ENCODE measurements at places on chromosomes 5 and 9.

DNA sequence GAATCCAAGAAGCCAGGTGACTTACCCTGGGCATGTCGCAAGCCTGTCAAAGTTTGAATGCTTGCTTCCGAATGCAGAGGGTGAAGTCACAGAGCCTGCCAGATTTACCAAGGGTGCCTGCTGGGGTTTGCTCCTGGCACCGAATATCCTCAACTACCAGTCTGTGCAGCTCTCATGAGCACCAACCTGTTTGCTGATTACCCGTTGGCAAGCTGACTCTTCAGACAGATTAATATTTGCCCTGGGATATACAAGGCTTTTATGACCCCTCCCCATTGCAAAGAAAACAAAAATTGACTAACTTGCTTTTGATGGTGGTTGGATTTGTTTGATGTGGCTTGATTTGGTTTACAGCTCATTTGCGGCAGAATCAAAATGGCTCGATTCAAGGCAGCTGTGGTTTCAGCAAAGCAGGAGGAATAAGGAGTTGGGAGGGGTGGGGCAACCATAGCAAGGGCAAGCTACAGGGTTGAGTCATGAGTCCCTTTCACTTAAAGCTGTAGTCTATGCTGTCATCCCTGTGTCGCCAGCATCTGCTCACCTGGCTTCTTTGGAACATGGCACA lies 82.3 kb upstream of the AGXT2 start:
- no peak for DNase-seq

DNA sequence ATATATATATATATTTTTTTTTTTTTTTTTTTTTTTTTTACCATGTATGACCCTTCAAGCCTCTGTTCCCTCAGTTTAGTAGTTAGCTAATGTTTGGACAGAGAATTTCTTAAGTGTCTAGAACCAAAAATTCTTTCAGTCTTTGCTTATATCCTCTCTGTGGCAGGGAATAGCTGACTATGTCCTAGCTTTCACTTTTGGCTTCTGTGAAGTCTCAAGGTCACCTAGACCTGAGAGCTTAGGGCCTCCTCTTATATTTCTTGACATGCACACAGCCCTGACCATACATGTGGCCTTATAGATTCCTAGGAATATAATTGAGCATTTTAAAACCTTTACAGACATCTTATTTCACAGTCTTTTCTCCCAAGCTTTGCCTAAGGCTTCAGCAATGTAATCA lies 930.8 kb upstream of the CDH9 start:
- no peak for DNase-seq

GRCh38 chr9:68841276-68842052 lies 136.4 kb downstream of the PIP5K1B start:
- no peak for DNase-seq

DNA sequence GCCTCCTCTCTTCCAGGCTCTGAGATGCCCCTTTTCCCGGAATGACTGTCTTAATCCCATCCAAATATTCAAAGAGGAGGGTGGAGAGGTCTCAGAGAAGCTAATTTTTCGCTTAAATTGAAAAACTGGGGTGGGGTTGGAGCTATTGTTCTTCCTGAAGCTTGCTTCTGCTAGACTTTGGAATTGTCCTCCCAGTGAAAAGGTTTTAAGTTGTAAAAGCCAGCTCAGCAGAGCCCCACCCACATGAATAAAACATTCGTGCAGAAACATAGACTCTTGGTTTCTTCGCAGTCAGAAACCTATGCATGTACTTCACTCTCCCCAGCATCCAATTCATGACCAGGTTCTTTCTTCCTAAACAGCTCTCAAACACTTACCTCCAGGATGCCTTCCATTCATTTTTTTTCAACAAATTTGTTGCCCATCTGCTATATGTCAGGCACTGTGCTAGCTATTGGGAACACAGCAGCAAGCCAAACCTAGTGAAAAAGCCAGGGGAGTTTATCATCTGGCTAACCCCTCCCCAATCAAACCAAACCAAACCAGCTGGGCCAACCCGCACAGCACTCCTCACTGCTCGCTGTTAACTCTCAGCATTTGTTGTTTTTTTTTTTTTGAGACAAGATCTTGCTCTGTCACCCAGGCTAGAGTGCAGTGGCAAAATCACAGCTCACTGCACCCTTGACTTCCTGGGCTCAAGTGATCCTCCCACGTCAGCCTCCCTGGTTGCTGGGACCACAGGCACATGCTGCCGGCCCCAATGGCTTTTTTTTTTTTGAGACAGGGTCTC lies 37.9 kb upstream of the OCLN start:
- DNase-seq, result no peak

DNA sequence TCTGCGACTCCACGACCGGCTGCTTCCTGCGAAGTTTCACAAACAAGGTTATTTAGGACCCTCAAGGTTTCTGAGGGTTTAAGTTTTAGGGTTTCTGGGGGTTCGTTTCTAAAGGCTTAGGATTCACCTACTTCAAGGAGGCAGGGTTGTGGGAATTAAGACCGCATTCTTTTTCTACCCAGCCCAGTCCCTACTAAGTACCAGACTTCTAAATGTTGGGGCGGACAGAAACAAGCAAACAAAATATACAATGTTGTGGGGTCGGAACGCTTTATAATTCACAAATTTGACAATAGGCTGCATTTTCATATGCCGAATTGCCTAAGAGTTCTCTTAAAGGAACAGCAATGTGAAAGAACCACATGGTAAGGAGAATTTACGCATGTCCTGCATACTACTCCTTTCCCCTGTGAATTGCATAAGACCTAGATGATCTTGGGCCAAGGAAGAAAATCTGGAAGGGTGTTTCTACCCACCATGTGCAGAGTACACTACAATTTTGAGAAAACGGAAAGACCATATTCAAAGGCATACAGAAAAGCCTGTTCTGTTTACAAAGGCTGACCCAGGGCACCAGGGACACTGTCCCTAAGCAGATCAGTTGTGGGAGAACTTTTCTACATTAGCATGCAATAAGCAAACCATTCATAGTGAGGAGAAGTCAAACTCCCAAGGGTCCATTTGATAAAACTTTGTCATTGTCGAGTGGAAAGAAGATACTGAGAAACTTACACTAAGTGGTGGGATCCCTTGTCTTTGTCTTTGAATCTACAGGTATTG lies 457.3 kb downstream of the RAB3C start:
- no peak for DNase-seq

- no peak for DNase-seq
Observed at GRCh38 chr5:11909471-11909870, 5.2 kb upstream of the CTNND2 start.

DNA sequence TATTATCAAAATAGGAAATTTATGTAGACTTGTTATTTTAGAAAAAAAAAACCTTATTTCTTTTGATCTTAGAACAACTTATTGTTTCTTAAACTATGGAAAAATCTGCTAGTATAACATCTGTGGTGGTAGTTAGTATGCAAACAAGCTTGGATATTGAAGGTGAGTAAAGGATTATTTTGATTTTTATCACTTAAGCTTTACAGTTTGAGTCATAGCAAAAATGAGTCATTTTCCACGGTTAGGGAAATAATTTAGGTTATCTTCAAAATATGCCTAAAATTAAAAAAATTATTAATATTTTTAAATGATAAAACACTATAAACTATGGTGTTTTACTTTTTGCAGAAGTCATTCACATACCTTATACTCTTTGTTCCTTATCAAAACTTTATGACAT lies 107.2 kb upstream of the DHFR start:
- no peak for DNase-seq

DNA sequence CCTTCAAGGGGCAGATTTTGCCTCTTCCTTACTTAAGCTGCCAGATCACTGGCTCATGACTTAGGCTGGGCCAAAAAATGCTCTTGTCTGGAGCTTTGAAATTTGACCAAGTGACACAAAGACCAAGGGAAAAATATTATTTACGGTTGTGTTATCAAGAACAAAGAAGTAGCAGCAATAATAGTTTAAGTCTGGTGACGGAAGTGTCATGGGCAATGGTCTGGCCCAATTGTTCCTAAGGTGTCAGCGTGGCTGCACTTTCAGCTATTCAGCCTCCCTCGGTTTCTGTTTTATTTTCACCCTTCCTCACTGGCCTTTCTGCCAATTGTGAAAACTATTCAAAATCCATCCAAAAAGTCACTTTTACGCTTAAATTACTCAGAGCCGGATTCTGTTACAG lies 185.3 kb downstream of the CDH18 start:
- DNase-seq, result no peak

GRCh38 chr9:73093740-73094379 lies 57.8 kb upstream of the ANXA1 start:
- DNase-seq, result no peak

GRCh38 chr9:4077499-4078102 lies 222.3 kb downstream of the GLIS3 start:
- no peak for DNase-seq

DNA sequence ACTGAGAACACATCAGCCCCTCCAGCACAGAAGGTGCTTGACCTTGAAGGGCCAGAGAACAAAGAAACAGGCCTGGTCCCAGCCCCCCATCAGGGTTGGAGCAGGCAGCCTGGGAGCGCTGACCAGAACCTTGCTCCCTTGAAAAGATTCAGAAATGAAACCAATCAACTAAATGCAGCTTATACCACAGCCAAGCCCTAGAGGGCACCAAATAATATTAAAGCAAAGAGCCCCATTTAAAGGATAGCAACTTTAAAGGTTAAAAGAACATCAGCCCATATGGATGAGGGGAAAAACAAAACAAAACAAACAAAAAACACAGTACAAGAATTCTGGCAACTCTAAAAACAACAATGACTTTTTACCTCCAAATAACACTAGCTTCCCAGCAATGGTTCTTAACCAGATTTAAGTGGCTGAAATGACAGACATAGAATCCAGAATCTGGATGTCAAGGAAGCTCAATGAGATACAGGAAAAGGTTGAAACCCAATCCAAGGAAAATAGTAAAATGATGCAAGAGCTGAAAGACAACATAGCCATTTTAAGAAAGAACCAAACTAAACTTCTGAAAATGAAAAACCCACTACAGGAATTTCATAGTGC lies 471.9 kb downstream of the MTRR start:
- DNase-seq, result no peak

DNA sequence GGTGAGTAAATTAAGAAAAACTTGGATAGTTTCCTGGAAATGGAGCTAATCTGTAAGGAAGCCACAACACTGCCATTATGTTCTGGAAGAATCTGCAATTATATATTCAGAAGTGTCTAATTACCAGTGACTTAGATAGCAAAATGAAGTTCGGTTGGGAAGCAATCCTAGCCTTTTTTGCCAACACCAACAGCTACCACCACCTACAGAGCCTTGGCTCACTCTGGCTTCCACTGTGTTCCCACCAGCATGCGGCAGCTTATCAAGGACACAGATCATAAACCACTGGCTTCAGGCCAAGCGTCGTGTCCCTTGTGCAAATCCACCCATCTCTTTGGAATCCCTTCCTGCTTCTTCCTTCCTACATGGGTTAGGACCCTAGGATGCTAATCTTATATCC lies 118.0 kb upstream of the PCA3 start:
- DNase-seq, result no peak

DNA sequence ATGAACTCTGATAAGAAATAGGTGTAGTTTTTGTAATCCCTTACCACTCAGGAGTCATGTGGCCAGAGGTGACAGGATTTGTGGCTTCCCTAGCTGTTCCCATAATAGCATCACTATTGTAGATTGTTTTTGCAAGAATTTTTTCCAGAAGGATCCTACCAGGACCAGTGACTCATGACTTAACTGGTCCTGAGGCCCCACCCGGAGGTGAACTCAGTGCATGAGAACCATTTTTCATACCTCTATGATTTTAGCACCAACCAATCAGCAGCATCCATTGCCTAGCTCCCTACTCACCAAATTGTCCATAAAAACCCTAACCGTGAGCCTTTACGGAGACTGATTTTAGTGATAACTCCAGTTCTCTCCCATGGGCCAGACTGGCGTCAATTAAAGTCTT lies 484.8 kb downstream of the PSAT1 start:
- no peak for DNase-seq

- DNase-seq, result no peak
Observed at GRCh38 chr9:82939451-82939850, 123.5 kb downstream of the RASEF start.

DNA sequence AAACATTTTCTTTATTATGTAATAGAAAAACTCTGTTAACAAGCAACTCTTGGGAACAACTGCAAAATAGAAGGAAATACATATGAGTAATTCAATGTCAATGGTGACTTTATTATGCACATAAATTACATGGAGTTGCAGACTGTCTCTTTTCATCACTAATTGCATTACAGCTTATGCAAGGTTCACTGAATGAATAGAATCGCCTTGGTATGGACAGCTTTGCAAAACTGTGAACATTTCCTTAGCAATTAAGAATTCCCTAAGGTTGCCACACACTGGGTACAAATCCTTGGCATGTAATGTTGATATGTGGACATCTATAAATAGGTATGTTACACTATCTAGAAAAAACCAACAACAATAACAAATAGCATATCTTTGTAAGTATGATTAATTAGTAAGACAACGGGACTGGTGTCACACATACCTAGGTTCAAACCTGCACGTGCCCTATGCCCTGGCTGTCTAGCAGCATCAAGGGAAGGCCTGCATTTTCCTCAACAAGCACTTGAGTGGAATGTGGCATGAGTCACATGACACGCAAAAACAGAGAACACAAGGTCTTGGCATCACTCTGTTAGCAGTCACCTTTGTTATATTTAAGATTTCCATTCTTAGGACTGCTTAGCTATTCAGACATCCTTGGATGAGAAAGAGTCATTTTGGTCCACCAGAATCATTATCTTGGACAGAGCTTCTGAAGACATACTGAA lies 263.9 kb downstream of the CTNND2 start:
- DNase-seq, result no peak

DNA sequence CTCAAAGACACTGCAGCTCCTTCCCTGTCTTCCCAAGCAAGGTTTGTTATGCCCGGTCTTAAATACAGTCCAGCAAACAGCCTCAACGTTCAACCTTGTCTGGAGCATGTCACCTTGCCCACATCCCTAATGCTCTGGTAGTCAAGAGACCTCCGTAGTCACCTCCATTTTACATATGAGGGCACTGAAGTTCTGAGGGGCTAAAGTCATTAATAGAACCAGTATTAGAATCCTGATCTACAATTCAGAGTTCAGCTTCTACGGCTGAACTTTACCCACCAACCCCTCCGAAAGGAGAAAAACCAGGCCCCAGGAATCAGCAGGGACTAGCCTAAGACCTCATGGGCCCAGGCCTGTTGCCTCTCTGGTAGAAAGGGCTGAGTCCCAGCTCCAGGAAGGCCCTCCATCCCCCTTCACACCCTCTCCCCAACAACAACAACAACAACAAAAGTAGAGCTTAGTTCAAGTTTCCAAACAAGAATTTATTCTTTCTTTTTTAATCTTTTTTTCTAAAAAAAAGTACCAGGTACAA lies 795 bp upstream of the STOML2 start:
- no peak for DNase-seq

GRCh38 chr9:18907927-18908625 lies 124.9 kb downstream of the SAXO1 start:
- DNase-seq, result no peak

- no peak for DNase-seq
Observed at GRCh38 chr5:172891716-172892421, 57.8 kb downstream of the ERGIC1 start.
